ENCODE measurements at places on chromosomes 7 and 10.

DNA sequence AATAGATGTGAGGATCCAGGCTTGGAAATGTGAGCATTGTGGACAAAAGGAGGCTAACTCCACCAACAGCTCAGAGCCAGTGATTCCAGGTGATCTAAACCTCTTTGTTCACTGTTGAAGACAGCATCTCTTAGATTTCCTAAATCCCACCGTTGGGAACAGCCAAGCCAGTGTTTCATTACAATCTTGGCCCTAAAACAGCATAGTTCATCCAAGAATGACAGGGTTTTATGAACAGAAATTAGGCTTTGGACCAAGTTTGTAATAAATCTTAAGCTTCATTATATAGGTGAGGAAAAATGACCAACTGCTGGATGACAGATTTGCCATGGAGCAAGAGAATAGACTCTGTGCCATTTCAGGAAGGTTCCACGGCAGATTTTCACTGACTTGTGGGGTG lies 65.8 kb downstream of the MTURN start:
- DNase-seq: no peak

DNA sequence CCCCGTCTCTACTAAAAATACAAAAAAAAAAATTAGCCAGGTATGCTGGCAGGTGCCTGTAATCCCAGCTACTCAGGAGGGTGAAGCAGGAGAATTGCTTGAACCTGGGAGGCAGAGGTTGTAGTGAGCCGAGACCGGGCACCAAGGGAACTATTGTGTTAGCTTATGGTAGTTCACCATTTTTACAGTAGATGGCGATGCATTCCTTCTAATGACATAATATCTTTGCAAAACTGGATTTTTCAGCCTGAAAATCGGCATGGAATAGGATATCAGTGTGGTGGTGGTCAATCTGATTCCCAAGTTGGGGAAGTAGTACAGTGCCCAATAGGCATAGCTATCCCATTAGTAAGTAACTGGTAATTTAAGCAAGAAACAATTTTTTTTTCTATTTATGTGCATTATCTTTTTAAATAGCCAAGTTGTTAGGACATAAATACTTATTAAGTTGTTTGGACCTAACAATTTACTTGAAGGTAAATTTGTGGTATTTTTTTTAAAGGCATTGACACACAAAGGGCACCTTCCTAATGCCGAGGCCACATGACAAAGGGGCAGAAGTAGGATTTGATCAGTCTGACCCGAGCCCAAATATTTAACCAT lies 17.6 kb upstream of the IMPDH1 start:
- DNase-seq: no peak

DNA sequence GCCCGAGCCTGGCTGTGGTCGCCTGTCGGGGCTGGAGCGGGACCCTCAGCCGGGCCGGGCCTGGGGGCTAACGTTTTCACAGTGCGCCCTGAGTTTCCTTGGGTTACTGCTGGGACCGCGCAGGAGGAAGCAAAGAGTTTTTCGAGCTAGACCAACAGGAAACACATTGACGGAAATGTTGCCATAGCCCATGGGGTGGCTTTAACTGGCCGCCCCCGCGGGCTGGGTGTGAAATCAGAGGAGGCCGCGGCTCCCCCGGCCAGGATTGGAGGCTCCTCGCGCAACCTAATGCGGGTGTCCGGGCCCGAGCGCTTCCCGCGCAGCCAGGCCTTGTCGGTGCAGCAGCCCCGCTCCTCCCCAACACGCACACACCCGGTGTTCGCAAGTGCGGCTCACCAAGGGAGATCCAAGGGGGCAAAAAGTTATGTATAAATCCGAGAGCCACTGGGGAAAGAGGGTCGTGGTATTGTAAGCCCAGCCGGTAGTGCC lies 1.9 kb downstream of the HHEX start:
- no peak for DNase-seq

DNA sequence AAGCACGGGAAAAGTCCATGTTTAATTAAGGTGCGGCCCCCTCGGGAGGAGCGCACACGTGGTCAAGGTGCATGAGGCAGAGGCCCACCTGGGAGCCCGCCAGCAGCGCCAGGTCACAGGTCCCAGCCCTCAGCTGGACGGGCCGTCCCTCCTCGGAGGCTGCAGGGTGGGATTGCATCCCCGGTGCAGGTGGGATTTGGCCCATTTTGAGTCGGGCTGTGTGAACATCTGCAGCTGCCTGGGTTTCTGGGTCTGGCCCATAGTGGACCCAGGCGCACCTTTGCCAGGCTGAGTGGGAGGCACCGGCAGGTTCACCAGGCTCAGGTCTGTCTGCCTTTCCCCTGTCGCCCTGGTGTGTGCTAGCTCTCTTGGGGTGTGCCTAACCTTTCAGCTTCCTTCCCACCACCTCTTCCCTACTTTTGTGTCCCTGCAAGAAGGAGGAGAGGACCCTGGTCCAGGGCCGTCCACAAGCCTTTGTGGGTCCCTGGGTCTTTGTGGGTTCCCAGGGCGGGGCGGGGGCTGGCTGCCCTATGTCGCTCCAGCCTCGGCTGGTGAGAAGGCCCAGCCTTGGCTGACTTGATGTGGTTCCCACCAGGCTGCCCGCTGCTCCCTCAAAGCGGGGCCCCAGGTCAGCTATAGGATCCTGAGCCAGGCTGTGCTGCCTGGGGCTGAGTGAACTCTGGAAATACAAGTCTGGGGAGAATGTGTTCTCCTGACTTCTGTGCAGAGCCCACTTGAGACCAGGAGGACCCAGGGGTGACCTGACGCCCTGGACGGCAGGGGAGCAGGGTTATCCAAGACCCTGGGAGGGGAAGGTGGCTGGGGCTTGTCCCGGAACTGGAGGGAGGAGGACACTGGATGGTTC lies 186.7 kb upstream of the SHH start:
- DNase-seq: no peak

- peak; percentile 65 for DNase-seq
Observed at GRCh38 chr7:99312316-99313203, 13.1 kb upstream of the ARPC1A start.

DNA sequence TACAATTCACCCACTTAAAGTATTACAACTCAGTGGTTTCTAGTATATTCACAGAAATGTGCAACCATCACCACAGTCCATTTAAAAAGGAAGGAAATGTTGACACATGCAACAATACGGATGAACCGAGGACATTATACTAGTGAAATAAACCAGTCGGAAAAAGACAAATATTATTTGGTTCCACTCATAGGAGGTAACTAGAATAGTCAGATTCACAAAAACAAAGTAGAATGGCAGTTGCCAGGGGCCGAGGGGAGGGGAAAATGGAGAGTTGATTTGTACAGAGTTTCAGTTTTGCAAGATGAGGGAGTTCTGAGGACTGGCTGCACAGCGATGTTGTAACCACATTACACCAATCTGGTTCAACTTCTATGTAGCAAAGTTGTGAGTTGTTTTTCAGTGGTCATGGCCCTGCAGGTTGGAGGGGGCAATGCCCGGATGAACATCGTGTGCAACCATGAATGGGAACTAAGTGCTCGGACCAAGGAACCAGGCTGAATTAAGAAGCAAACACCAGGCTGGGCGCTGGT lies 17.6 kb upstream of the TNPO3 start:
- no peak for DNase-seq

DNA sequence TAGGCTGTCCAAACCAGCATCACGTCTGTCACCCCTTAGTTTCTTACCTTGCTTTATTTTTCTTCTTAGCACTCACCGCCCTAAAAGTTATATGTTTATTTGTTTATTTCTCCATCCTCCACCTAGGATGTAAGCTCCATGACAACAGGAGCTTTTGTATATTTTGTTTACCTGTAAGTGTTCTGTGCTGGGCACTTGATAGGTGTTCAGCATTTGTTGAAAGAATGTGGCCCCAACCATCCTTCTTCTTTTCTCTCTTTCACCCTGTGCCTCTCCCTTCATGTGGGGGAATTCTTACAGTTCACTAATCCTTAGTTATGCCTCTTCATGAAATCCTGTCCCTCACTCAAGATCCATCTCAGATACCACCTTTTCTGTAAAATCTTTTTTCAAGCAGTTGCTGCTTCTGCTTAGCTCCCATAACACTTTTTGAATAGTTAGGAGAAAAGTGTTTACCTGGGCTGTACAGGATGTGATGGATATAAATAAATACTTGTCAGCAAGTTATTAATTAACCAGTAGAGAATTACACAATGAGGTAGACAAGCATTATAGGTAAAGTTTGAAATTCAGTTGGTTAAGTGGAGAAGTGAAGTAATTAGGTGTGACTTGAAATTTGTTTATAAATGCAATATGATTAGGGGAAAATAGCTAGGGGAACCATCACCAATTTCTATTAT lies 9.7 kb downstream of the AHR start:
- no peak for DNase-seq

DNA sequence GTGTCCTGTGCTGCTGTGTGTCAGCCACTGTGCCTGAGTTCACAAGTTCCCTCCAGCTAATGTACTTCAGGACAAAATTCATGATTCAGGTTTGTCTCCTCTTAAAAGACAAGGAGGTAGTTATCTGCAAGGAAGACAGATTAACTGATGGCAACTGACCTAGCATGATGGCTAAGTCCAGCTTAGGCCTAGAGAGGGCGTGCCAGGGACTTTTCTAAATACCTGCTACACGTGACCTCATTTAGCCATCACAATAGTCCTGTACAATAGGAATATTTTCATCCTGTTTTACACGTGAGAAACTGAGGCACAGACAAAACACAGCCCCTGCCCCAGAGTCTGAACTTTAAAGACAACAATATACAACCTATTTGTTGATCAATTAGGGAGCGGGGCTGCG lies 275.7 kb downstream of the XPNPEP1 start:
- DNase-seq: no peak

- no peak for DNase-seq
Observed at GRCh38 chr7:11533229-11533820, 298.7 kb downstream of the THSD7A start.

DNA sequence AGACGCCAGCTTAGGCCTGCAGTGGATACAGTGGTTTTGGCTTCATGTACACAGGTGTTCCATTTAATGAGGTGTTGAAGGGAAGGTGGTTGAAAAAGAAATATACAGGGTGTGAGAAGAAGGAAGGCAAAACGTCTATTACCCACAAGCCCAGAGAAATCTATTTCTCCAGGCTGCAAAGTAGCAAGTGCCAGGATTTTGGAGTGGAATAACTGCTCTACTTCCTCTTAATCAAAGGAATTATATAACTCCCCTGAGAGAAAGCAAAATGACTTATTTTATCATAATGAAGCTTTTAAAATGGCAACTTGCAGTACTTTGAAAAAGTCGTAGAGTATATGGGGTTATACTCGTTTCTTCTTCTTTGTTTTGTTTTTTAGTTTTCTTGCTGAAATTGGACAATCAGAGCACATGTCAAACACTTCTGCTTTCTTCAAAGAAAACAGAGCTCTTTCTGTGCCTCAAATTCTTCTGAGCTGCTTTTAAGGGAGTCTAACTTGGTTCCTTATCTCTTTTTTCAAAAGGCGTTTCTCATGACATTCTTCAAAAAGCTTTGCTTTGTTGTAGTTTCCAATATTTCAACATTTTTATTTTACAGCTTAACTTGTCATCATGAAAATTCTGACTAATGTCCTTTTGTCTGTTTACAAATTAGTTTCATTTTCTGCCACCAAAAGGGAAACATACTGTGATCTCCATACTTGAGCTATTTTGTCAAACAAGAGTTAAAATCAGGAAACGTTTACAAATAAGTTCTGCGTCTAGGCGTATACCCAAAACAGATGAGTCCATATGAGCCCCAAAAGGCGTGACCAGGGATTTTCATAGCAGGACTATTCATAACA lies 289.7 kb downstream of the FRMD4A start:
- no peak for DNase-seq

GRCh38 chr10:31515116-31515515 lies 196.1 kb downstream of the ZEB1 start:
- no peak for DNase-seq

Data from T-helper 1 cell (primary cell).